ENCODE measurements at places on chromosomes 11 and 22.

GRCh38 chr11:60764879-60765278, 8.2 kb downstream of the MS4A15 start:
- no peak for DNase-seq

- no peak for DNase-seq
Observed at GRCh38 chr11:85044911-85045310, 582.2 kb downstream of the DLG2 start.

GRCh38 chr22:50305923-50306566, 1.4 kb downstream of the PLXNB2 start:
- peak; percentile 59 for DNase-seq

DNA sequence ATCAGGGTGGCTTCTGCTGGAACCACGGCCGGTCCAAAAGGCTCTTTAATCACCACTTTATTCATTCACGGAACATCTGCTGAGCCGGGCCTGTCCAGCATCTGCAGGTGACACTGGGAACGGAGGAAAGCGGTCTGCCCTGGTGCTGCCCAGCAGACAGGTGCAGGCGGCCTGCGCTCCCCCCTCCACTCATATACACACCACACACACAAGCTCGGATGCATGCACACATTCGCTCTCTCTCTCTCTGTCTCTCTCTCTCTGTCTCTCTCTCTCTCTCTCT, 736.9 kb downstream of the BRD1 start:
- DNase-seq = no peak

GRCh38 chr22:29716814-29717545, 2.8 kb upstream of the CABP7 start:
- peak; percentile 56 for DNase-seq

DNA sequence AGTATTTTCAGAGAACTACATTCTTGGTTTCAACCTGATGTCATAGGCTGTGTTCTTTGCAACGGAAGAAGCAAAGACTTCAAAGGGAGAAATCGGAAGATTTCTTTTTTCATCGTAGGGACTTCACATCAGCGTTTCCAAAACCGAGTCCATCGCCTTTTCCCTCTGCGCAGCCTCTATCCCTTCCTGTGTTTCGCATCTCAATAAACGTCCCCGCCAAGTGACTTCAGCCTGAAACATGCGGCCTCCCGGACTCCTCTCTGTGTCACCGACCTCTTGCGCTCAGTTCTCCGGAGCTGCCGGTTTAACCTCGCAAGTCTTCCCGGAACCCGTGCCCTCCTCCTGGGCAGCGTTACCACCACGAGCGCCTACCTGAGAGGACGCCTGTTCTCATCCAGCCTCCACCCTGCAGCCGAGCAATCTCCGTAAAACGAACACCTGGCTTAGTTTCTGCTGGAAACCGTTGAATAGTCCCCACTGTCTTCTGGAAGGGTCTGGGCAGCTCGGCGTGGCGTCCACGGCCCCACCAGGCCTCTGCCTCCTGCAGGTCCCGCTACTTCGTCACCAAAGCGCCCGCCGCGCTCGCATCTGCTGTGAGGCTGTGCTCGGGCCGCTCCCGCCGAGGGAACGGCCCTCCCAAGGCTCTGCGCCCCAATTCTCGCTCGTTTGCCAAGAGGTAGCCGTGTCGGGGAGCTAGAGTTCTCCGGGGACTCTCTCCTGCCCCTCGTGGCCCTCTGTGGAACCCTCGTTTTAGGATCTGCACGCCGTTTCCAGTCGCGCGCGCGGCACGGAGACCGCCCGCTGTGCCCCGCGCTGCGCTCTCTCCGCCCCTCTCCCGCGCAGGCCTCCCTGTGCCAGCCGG, at the start of gene GLB1L3:
GLB1L3 (plus strand) TSS at position 846 of the 862 bp plus-strand sequence. CDS start 362 bp downstream, outside the sequence.
- peak; percentile 56 for DNase-seq

- DNase-seq = no peak
Observed at GRCh38 chr22:46740910-46741780, 3.1 kb upstream of the CERK start.

- DNase-seq = no peak
Observed at GRCh38 chr11:67213178-67213621, 53.1 kb upstream of the GRK2 start.

DNA sequence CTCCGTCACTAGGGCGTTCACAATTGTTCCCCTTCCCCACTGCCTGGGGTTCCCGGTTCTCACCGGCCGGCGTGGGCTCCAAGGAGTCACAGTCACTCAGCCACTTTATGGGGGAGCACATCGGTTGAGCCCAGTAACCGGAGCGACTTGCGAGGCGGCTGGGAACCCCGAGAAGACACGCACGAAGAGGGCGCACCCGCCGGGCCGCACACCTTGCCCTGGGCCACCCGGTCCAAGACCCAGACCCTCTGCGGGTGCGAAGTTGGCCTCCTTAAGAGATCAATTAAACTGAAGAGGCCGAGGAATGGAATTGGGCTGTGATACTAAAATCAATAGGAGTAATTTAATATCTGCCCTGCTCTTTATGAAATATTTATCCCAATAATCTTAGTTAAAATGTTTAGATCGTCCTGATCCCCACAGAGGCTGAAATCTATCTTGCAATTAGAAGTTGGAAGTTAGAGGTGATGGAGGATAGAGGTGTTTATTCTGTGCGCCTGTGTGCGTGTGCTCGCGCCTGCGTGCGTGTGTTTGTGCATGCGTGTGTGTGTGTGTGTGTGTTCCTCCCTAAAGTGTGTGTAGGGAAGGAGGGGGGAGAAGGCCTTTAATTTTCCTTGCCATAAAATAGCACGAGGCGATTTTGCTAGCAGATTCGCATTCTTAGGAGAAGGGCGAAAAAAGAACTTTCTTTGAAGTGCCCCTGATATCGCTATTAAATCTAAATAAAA, 954 bp upstream of the MN1 start:
- DNase-seq = no peak

DNA sequence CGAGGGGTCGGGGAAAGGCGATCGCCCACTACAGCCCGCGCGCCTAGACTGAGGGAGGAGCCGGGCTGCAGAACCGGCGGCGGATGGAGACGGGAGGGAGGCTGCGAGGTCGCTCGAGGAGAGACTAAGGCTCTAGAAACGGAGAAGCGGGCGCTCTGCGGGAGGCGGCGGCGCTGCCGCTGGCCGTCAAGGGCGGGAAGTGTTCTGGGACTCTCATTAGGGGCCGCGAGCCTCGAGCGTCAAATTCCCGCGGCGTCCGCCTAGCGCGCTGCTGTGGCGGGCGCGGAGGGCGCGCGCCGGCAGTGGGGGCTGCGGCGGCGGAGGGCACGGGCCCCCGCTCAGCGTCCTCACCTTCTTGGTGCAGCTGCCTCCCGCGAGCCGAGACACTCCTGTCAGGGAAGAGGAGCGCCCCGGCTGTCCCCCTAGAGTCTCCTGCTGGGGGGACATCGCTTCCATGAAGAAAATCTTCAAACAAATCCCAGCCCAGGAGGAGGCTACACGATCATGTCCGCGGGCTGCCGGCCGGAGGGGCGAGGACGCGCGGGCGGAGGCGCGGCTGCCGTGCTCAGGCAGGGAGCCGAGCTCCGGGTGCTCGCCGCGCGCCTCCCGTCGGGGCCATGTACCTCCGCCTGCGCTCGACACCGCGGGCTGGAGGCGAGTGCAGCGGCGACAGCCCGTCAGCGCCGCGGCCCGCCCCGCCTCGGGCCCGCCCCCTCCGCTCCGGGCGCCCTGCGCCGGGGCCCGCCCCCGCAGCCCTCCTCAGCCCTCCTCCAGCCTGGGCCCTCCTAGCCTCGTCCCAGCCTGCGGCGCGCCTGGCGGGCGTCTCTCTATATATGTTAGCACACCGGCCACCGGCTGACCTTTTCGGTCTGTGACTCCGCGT, at the start of gene ARHGAP20:
ARHGAP20 (minus strand) TSS at position 662 of the 883 bp plus-strand sequence; CDS start at position 456, 206 bp downstream.
- DNase-seq = no peak

- DNase-seq = no peak
Observed at GRCh38 chr11:68463714-68464113, 3.2 kb downstream of the PPP6R3 start.

DNA sequence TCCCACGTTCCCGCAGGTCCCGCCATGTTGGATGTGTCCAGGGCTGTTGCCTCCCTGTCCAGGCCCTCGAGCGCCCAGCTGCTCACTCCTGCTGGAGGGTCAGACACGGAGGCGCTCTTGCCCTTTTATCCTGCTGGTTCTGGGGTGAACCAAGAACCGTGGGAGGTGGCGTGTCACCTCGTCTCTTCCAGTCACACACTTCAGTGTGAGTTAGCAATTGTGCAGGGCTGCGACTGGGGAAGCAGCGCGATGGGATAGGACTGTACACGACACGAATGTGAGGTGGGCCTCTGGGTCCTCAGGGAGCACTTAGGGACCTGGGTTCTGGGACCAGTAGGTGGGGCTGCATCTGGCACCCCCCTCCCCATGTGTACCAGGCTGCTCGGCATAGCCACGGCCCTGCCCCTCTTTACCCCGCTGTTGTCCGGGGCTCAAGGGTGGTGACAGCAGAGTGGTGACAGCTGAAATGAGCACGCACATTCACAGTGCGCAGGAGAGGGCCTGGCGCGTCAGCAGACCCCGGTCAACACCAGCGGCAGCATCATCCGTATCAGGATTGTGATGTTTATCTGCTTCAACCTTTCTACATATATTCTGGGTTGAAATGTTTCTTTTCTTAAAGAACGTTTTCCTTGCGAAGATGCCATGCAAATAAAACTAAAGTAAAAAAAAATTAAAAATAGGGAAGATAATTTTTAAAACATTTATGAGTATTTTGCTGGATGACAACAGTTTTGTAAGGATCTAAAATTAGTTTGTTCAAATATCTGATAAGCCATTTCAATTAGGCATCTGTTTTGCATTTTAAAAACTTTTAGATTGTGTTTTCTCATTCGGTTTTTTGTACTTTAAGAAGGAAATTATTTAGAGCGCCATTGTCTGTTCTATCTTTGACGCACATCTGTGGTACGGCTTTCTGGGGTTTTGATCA, 210.7 kb downstream of the TBC1D22A start:
- DNase-seq = no peak

- DNase-seq = no peak
Observed at GRCh38 chr11:2533587-2534133, 88.9 kb downstream of the KCNQ1 start.

DNA sequence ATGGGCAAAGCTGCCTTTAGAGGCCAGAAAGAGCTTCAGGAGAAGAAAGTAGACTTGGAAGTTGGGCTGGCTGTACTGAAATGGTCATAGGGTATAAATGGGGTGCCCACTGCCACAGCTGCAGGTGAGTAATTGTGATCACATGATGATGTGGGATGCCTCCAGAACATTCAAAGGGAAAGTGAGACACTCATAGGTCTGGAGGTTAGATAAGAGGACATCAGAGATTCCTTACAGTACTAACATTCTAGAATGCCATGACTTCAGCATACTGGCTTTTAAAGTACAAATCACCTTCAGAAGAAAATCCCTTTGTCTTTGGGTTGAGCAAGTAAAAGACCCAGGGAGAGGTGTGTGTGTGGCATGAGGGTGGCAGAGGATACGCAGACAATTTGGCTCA, 419.2 kb downstream of the TENM4 start:
- no peak for DNase-seq

All from NCI-H460 (cell line).